HFFc6 (cell line): ENCODE measurements at places on chromosomes 2 and 18.

GRCh38 chr2:221554769-221555493 is 17.2 kb downstream of the EPHA4 start:
- peak; percentile 42 for DNase-seq

- no peak for DNase-seq
Observed at GRCh38 chr2:181988154-181988924, 2.7 kb downstream of the PPP1R1C start.

DNA sequence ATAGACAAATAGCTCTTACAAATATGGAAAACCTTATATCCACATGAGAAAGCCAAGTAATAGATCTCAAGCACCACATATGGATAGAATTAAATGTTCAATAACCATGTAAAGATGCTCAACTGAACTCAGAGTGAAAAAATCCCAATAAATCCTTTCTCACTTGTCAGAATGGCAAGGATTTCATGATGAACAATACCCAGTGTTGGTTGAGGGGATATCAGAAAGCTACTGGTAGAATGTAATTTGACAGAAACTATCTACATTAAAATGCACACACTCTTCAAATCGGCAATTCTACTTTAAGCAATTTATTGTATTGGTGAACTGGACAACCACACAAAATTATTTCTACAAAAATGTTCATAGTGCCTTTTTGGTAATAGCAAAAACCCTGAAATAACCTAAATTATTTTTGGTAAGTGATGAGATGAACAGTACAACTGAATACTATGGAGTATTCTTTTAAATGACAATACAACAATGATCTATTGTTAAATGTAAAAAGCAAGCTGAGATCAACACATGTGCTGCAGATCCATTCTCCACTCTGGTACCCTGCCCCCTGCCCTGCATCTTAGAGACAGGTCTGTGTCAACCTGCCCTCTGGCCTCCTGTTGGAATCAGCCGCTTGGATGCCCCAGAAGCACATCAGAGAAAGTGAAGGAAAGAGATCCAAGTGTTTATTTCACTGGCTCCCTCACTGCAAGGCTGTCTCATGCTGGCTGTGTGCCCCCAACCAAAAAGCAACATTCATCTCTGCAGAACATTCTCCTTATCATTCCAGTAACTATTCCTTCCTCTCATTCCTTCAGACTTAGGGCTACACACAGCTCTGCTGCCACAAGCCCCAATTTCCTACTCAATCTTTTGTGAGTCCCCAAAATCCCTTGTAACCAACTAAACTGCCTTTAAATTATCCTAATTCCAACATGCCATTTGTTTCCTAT is 442.5 kb downstream of the LRATD1 start:
- no peak for DNase-seq

- no peak for DNase-seq
Observed at GRCh38 chr18:75341267-75341666, 86.2 kb downstream of the SMIM21 start.

- no peak for DNase-seq
Observed at GRCh38 chr2:121825003-121825950, 69.8 kb downstream of the TSN start.

- DNase-seq, result no peak
Observed at GRCh38 chr2:47077442-47078117, 77.5 kb downstream of the STPG4 start.

DNA sequence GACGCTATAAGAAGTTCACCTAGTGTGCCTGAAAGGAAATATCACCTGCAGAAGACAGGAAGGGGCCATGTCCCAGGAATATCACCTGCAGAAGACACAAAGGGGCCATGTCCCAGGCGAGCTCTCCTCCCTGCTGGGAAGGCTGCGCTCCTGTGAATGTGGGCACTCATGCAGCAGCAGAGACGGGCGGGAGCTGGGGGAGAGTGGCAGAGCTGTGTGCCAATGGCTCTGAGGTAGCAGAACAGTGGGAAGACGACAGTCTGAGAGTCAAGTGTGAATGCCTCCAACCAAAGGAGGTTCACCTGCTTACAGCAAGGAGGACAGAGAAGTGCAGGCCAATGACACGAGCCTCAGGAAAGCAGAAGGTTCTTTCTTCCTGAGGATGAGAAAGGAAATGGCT is 117.9 kb upstream of the SALL3 start:
- no peak for DNase-seq

GRCh38 chr2:107281637-107282036 is 395.7 kb upstream of the ST6GAL2 start:
- DNase-seq, result no peak

- no peak for DNase-seq
Observed at GRCh38 chr2:8549273-8549922, 132.5 kb upstream of the ID2 start.

GRCh38 chr2:63434024-63435001 is 154.0 kb downstream of the WDPCP start:
- DNase-seq, result no peak

GRCh38 chr2:149994057-149994728 is 406.6 kb upstream of the MMADHC start:
- DNase-seq, result peak; percentile 47
